Caki2 (cell line): ENCODE measurements at places on chromosomes 5 and 9. TPM values are rescaled to one million over a fixed set of nuclear protein-coding genes. Genes with fewer than 3 reads are reported as not detected.

DNA sequence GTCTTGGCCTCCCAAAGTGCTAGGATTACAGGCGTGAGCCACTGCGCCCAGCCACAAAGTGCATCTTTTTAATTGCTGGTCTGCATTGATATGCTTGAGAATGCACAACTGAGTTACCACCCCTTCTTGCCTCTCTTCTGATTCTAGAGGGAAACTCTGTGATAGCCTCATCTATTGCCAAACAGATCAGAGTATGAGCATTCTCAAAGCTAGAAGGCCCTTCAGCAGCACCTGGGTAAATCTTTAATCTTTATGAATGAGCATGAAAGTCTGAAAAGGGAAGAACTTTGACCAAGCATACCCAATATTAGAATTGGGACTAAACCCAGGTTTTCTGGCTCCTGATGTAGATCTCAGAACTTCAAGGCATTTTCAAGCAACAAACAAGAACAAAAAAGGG lies 298.3 kb upstream of the TNC start:
- DNase-seq: no peak

DNA sequence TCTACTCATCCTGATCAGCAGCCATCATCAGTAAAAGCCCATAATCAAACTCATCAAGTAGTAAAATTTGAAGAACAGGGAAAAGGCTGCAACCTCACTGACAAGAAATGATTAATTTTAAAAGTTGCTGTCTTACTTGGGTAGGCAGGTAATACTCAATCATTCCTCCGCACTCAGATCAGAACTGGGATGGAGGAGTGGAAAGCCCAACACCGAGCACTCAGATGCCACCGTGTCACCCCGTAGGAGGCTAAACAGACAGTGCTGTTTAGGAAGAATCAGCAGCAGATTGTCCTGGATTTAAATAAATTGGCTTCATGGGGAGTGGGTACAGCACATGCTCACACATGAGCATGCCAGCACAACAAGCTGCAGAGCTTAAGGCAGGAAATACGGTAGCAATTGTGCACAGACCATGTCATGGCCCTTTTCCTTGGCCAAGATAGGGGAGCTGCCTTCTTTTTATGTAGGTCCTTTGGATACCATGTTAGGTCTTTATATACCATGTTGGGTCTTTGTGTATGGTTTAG lies 92.6 kb upstream of the CDH6 start:
- DNase-seq: no peak

Gene SPINK7
- not detected in 2 replicates for total RNA-seq

Gene MAT2B
- 53.5 and 59.5 TPM in 2 replicates for total RNA-seq

Gene PROB1
- total RNA-seq: not detected in 2 replicates
